ENCODE measurements at places on chromosomes 13 and 19. TPM values are rescaled to one million over a fixed set of nuclear protein-coding genes. Genes with fewer than 3 reads are reported as not detected.

The ZNF493 gene
- 0.55 TPM for total RNA-seq

The CXCL17 gene
- total RNA-seq = not detected

The CCDC97 gene
- total RNA-seq = 40.2 TPM

The DHDH gene
- 1.7 TPM for total RNA-seq

The CD177 gene
- not detected for total RNA-seq

The ONECUT3 gene
- not detected for total RNA-seq

The SHISA7 gene
- not detected for total RNA-seq

The STARD13 gene
- 6.3 TPM for total RNA-seq

The ZNF547 gene
- total RNA-seq = 1.7 TPM

The NLRP5 gene
- 0.03 TPM for total RNA-seq

The NDFIP2 gene
- total RNA-seq = 22.8 TPM

The F2RL3 gene
- total RNA-seq = not detected

The SOX1 gene
- not detected for total RNA-seq

The PCP2 gene
- total RNA-seq = not detected

The NLRP7 gene
- total RNA-seq = not detected

The TMEM38A gene
- 1.4 TPM for total RNA-seq

The KLK3 gene
- not detected for total RNA-seq

The SPRYD7 gene
- total RNA-seq = 9.3 TPM

The LMTK3 gene
- 5.3 TPM for total RNA-seq

The IGFL1 gene
- total RNA-seq = 2.0 TPM

The CACNG6 gene
- total RNA-seq = 11.6 TPM

The RNF225 gene
- not detected for total RNA-seq

The FTL gene
- 17,339 TPM for total RNA-seq

The PPP2R1A gene
- total RNA-seq = 307 TPM

The FCHO1 gene
- 19.7 TPM for total RNA-seq

The ZNF724 gene
- 0.90 TPM for total RNA-seq

The CALR3 gene
- total RNA-seq = not detected

The RGL3 gene
- total RNA-seq = 2.4 TPM

The ZNF415 gene
- total RNA-seq = not detected

The IFNL3 gene
- not detected for total RNA-seq
